ENCODE measurements at places on chromosomes 5 and 9. TPM values are rescaled to one million over a fixed set of nuclear protein-coding genes. Genes with fewer than 3 reads are reported as not detected.

DNA sequence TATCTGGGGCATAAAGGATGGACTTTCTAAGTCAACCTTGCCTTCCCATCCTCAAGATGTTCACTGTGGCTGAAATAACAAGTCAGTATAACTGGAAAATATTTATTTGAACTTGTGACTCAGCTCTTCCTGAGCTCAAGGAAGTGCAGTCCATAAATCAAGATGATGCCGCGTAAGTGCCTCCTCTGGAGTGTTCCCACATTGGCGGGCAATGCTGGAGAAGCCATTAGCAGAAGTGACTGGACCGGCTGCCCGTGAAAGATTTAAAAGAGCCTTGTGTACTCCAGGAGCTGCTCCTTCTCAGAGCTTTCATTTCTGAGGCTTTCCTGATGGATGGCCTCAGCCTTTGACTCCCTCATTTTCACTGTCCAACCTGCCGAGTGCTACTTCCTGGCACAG is 17.4 kb downstream of the TMOD1 start:
- H3K27ac ChIP-seq, result no peak overlapping the region
- H3K36me3 ChIP-seq, result no peaks in the 10 kb centered on the region
- H3K4me1 ChIP-seq, result no peaks in the 10 kb centered on the region
- no peak for DNase-seq
- H3K27me3 ChIP-seq, result peaks cover 6% of the 10 kb centered on the region

DNA sequence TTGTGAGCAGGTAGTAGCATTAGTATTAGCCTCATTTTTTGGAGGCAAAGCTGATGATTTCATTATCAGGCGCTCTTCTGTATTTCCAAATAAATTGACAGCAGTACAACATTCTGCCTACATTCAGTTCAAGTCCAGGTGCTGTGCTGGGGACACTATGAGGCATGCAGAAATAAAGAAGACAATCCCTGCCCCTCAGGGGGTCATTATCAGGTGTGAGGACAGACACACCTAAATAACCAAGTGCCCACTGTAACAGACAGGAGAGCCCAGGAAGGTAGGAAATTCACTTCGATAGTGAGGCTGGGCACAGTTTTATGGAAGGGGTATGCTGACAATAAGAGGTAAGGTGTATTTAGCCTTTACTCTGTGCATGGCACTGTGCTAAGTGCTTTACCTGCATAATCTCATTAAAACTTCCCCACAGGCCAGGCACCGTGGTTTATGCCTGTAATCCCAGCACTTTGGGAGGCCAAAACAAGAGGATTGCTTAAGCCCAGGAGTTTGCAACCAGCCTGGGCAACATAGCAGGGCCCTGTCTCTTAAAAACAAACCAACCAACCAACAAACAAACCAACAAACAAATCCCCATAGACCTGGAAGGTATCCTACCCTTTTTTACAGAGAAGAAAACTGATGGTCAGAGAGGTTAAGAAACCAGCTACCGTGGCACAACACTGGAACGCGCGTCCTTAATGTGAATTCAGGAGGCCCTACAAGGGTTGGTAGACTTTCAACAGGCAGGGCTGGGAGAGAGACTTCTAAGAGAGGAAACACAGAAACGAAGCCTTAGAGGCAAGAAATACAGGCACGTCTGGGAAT is 17.5 kb upstream of the GPX3 start:
- H3K4me1 ChIP-seq, result peaks cover 27% of the 10 kb centered on the region
- no peak overlapping the region for H3K4me3 ChIP-seq
- H3K36me3 ChIP-seq, result no peaks in the 10 kb centered on the region
- no peak for DNase-seq

GRCh38 chr9:81656871-81657337 is 32.4 kb downstream of the TLE1 start:
- H3K36me3 ChIP-seq, result peaks cover 24% of the 10 kb centered on the region
- no peak for DNase-seq
- H3K4me3 ChIP-seq, result no peak overlapping the region
- H3K27me3 ChIP-seq, result no peaks in the 10 kb centered on the region
- H3K27ac ChIP-seq, result no peak overlapping the region

DNA sequence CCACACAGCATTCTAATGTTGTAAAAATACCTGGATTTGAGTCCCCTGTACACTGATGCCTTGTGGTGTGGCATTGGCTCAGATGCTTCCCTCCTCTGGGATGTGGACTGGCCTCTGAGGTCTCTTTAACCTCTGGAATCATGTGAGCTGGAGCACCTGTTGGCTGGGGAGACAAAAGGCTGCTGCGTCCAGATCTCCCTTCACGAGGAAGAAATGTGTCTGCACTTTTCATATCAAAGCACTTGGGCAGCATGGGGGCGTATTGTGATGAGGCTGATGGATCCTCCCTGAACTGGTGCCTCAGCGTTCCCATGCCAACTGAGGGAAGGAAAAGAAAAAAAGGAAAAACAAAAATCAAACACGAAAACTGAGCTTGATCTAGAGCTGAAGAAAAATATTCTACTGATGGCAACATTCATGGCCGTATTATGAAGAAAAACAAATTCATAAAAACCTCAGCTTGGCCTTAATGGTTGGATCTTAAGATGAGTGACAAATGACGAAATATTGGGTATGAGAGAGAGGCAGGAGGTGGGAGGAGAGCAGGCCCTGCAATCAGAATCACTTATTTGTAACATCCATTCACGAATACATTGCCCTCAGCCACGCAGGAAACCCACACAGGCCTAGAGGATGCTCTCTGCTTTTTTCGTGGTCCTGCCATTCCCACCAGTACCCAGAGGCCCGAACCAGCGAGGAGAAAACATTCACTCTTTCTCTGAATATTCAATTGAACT is 26.2 kb downstream of the GRIA1 start:
- H3K27me3 ChIP-seq, result peaks cover 4% of the 10 kb centered on the region
- H3K36me3 ChIP-seq, result no peaks in the 10 kb centered on the region
- no peaks in the 10 kb centered on the region for H3K4me1 ChIP-seq
- no peak for DNase-seq

GRCh38 chr5:134902071-134902801 is 2.7 kb upstream of the PCBD2 start:
- H3K27ac ChIP-seq, result peak overlapping the region; percentile 34
- no peak for DNase-seq
- no peaks in the 10 kb centered on the region for H3K27me3 ChIP-seq
- H3K4me1 ChIP-seq, result peaks cover 2% of the 10 kb centered on the region
- peaks cover 7% of the 10 kb centered on the region for H3K36me3 ChIP-seq

- no peaks in the 10 kb centered on the region for H3K27me3 ChIP-seq
- no peaks in the 10 kb centered on the region for H3K36me3 ChIP-seq
- H3K4me3 ChIP-seq, result no peak overlapping the region
- no peak for DNase-seq
- H3K27ac ChIP-seq, result no peak overlapping the region
- H3K4me1 ChIP-seq, result no peaks in the 10 kb centered on the region
These were observed 320.4 kb upstream of the CCNH start for GRCh38 chr5:87732875-87733768.

DNA sequence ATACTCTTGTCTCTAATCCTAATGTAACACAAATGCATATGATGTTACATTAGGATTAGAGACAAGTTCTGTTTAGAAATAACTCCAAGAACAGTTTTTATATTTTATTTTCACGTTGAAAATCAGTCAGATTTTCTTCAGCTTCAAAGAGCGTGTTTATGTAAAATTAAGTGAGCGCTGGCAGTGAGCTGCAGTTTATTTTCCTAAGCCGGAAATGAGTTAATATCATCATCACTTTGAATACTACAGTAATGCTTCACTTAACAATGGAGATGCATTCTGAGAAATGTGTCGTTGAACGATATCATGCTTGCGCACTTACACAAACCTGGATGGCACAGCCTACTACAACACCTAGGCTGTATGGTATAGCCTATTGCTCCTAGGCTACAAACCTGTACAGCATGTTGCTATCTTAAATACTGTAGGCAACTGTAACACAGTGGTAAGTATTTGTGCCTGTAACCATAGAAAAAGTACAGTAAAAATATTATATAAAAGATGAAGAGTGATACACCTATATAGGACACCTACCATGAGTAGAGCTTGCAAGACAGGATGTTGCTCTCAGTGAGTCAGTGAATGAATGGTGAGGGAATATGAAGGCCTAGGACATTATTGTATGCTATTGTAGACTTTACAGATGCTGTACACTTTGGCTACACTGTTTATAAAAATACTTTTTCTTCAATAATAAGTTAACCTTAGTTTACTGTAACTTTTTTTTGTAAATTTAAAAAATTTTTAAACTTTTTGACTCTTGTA is 65.9 kb upstream of the C5orf46 start:
- peaks cover 8% of the 10 kb centered on the region for H3K4me1 ChIP-seq
- no peak overlapping the region for H3K4me3 ChIP-seq
- H3K27ac ChIP-seq, result no peak overlapping the region
- no peaks in the 10 kb centered on the region for H3K27me3 ChIP-seq

DNA sequence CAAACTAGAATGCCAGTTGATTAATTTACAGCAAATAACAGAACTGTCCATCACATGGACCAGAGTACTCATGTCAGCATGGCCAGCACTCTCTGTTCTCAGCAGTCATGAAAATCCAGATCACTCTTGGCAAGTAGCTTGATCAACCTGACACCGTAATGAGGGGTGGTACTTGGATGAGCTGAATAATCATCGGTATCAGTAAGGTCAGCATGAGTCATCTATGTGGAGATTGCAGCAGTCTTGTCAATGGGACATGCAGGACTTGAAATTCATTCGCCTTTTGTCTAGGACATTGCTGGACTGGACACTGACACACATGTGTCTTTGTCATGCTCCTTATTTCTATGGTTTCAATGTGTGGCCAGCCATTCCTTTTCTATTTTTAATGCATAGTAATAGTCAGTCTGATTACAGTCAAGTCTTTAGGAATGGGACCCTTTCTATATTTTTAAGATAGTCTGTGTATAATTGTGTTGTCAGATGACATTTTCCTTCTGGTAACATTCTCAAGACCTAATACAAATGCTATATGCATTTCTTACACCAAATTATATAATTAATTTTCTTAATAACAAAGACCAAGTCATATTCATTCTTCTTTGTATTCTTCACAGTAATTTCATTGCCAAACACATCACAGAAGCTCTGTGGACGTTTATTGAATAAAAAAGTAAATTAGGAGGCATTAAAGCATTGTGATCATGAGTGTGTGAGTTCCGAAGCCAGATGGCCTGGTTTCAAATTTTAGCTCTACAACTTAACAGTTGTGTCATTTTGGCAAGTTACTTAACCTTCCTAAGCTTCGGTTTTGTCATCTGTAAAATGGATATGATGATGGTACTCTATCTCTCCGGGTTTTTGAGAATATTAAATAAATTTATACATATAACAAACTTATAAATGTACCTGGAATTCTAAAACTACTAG is 57.4 kb downstream of the ADAMTSL1 start:
- no peaks in the 10 kb centered on the region for H3K4me1 ChIP-seq
- H3K36me3 ChIP-seq, result peaks cover 7% of the 10 kb centered on the region
- DNase-seq, result no peak
- H3K27ac ChIP-seq, result no peak overlapping the region
- no peaks in the 10 kb centered on the region for H3K27me3 ChIP-seq
- H3K4me3 ChIP-seq, result no peak overlapping the region

GRCh38 chr5:170206216-170206615 is 26.6 kb upstream of the C5orf58 start:
- peaks cover 11% of the 10 kb centered on the region for H3K27me3 ChIP-seq
- no peaks in the 10 kb centered on the region for H3K36me3 ChIP-seq
- no peak overlapping the region for H3K27ac ChIP-seq

- H3K36me3 ChIP-seq, result no peaks in the 10 kb centered on the region
- H3K27me3 ChIP-seq, result no peaks in the 10 kb centered on the region
These were observed 166.5 kb upstream of the PRR16 start for GRCh38 chr5:120297616-120298015.

GRCh38 chr5:143063175-143063970 is 293.2 kb downstream of the ARHGAP26 start:
- H3K27ac ChIP-seq, result no peak overlapping the region
- H3K4me3 ChIP-seq, result no peak overlapping the region
- no peak for DNase-seq
- H3K27me3 ChIP-seq, result no peaks in the 10 kb centered on the region
- H3K36me3 ChIP-seq, result peaks cover 1% of the 10 kb centered on the region

DNA sequence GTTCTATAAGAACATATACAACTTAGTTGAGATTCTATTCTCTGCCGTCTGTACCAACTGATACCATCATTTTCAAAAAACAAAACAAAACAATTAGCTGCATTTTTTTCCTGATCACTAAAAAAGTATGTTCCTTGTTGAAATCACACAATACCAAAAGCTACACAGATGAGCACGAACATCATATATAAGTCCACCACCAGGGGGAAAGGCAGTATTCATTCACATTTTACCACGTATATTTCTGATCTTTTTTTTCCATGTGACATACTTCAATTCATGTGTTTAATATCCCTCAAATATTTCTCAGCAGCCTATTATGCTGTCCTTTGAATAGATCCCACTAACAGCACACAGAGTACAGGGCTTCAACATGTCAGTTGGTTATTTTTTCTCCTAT is 40.6 kb downstream of the IRX2 start:
- peaks cover 81% of the 10 kb centered on the region for H3K27me3 ChIP-seq
- H3K27ac ChIP-seq, result no peak overlapping the region
- H3K36me3 ChIP-seq, result no peaks in the 10 kb centered on the region
- DNase-seq, result no peak

- no peaks in the 10 kb centered on the region for H3K36me3 ChIP-seq
- peaks cover 28% of the 10 kb centered on the region for H3K27me3 ChIP-seq
- no peak for DNase-seq
- H3K27ac ChIP-seq, result no peak overlapping the region
These were observed 287.5 kb downstream of the ELAVL2 start for GRCh38 chr9:23538461-23539003.

DNA sequence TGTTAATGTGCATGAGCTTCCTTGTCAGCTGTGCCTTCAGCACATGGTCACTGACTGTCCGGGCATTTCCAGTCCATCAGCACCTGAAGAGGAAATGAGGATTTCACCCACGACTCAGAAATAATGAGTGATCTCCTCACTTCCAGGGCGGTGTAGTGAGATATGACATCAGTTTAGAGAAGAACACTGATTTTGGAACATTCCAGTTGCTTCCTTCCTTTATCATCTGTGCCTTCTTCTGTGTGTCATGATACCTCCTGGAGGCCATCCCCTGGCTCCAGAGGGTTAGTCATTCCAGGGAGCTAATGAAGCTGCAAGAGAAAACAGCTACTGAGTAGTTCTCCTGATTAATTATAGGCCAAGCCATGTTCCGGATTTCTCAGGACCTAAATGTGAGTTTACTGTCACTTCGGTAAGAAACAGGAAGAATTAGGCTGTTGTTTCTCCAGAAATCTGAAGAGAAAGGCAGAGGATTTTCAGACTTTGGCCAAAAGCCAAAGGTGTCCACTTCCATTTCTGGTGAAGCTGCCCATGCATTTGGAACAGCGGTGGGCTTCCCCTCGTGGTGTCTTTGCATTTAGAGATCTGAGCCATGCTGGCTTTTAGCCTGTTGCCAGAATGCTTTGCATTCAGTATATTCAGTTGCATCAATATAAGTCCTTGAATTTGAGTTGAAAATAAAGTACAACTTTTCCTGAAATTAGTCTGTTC is 161.3 kb upstream of the OTULINL start:
- H3K36me3 ChIP-seq, result peaks cover 29% of the 10 kb centered on the region
- no peak overlapping the region for H3K27ac ChIP-seq
- H3K4me1 ChIP-seq, result peaks cover 3% of the 10 kb centered on the region
- H3K4me3 ChIP-seq, result no peak overlapping the region

GRCh38 chr9:18768951-18769622 is 263.9 kb downstream of the SAXO1 start:
- no peak overlapping the region for H3K4me3 ChIP-seq
- H3K27ac ChIP-seq, result no peak overlapping the region
- H3K36me3 ChIP-seq, result no peaks in the 10 kb centered on the region
- H3K27me3 ChIP-seq, result peaks cover 9% of the 10 kb centered on the region
- no peak for DNase-seq

MCIDAS gene
- total RNA-seq, result not detected

KIF4B gene
- total RNA-seq, result not detected

TNC gene
- 5.1 TPM for total RNA-seq

ADGRD2 gene
- total RNA-seq, result not detected

CARD9 gene
- 1.6 TPM for total RNA-seq

TXNDC8 gene
- total RNA-seq, result not detected

VCAN gene
- total RNA-seq, result 673 TPM

OBP2B gene
- total RNA-seq, result not detected

WNT8A gene
- total RNA-seq, result not detected

FAM78A gene
- 2.0 TPM for total RNA-seq

TAF1L gene
- total RNA-seq, result not detected
